Daoy (cell line): ENCODE measurements at places on chromosomes 13 and 19.

DNA sequence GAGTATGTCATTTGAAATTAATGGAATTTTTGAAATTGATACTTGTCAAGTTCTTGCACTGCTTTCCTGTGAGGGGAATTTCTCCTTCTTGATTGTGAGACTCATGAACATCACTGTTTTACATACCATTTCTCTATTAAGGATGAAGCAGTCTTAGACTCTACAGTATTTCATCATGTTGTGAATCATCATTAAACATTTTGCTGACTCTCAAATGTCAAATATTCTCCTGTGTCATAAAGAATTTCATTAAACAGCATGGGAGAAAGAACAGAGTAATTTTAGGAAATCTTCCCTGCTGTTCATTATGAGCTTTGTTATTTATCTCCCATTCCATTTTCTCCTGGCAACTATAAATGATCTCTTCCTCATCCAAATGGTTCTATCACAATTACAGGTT is 729.0 kb downstream of the PCDH9 start:
- no peak for DNase-seq

- no peak for DNase-seq
These were observed 14.4 kb downstream of the PLEKHF1 start for GRCh38 chr19:29679598-29680210.

DNA sequence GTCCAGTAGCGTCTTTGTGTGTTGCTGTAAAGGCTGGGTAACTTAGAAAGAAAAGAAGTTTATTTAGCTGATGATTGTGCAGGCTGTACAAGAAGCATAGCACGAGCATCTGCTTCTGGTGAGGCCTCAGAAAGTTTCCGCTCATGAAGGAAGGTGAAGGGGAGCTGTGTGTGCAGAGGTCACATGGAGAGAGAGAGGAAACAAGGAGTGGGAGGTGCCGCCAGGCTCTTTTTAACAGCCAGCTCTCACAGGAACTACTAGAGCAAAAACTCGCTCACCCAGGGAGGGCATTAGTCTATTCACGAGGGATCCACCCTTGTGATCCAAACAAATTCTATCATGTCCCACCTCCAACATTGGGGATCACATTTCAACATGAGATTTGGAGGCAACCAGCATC is 99.8 kb downstream of the GPR12 start:
- DNase-seq, result no peak

- DNase-seq, result peak; percentile 34
These were observed 597.3 kb downstream of the DCT start for GRCh38 chr13:93882086-93882651.

DNA sequence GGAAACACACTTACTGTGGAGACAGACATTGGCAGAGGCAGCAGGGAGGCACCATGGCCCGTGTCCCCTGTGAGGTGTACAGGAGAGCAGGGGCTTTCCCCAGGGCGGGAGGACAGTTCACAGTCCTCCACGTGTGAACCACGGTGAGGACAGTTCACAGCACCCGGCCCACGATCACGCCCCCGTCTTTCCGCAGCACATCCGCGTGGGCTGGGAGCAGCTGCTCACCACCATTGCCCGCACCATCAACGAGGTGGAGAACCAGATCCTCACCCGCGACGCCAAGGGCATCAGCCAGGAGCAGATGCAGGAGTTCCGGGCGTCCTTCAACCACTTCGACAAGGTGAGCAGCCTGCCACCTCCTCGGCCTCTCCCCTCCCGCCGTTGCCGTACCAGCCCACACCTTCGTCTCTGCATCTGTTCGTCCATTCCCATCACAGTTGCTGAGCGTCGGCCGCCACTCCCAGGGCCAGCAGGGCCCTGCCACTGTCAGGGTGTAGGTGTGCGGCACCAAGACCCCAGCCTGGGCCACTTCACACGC is 17.4 kb downstream of the CAPN12 start:
- DNase-seq, result no peak

DNA sequence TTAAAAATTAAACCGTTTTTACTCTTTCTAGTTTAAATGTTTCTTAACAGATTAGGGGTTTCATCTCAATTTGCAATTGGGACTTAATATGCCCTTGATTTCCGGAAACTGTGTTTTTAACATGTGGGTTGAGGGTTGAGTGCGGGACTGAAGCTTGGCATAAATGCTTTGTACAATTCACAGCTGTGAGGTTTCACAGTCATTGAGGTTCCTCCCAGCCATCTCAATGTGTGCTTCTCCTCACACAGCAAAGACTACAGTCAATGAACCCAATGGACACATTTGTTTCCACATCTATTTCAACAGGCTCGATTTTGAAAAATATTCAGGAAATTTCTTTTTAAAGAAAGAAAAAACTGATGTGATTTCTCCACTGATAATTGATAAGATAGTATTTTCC is 328.6 kb downstream of the TBC1D4 start:
- DNase-seq, result no peak

DNA sequence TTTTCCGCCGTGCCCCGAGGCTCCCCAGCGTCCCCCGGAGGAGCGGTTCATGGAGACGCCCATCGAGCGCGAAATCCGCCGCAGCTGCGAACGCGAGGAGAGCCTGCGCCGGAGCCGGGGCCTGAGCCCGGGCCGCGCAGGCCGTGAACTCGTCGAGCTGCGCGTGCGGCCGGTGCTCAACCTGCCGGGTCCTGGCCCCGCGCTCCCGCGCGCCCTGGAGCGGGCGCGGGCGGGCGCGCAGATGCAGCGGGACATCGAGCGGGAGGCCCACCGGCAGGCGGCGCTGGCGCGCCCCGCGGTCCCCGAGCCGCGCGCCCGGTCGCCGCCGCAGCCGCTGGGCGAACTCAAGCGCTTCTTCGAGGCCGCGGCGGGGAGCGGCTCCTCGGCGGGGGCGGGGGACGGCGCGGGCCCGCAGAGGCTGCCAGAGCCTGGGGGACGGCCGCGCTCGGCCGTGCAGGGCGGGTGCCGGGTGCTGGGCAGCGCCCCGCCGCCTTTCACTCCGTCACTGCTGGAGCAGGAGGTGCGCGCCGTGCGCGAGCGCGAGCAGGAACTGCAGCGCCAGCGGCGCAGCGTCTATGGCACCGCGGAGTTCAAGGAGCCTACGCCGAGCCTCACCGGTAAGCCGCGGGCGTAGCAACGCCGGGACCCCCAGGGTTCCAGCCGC is 807 bp downstream of the MISP3 start:
- peak; percentile 91 for DNase-seq
